NCI-H2029 treated with DMSO at 0.1 percent for 48 hours (cell line): ENCODE measurements at places on chromosomes 6 and 20.

DNA sequence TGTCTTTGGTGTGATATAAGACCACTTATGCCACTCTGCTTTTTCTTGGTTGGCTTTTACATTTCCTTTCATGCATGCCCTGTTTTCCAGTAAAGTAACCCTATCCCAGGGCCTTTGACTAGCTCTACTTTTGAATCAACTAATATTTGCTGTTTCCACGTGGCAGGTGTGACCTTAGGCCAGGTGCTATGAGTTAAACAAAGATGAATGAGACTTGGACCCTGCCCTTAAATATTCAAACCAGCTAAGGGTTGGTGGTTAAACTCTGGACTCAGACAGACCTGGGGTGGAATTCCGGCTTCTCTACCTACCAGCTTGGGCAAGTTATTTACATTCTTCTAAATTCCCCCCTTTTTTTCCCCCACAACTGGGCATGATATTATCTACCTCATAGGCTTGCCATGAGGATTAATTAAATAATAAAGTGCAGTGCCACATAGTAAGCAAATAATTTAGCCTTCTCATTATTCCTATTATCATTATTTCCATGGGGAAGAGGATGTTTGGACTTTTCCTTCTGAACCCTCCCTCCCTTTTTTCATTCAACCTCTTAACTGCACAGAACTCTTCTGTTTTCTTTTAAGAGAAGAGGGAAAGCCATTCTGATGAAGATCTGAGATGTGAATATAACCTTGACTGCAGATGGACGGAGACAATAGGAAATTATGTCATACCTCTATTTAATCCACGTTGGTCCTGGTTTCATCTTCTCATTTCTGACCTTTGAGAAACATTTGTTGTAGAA lies 143.6 kb upstream of the TNFAIP3 start:
- DNase-seq: no peak

DNA sequence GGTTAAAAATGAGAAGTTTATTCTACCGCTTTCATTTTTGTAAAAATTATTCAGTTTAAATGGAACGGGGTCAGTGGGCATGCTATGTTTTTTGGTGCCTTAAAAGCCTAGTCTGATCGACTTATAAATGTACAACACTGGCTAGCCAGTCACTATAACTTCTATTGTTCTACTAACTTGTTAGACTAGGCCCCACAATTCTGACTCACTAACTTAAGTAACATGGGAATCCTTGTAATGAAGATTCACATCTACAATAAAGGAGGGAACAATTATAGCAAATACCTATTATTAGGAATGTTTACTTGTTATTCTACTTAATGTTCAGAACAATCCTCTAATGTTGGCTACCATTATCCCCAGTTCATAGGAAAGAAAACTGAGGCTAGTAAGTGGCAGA lies 28.5 kb downstream of the REPS1 start:
- DNase-seq: no peak

GRCh38 chr6:156555116-156555515 lies 222.1 kb upstream of the ARID1B start:
- DNase-seq: no peak

- no peak for DNase-seq
Observed at GRCh38 chr6:158826819-158827501, 7.8 kb upstream of the EZR start.

DNA sequence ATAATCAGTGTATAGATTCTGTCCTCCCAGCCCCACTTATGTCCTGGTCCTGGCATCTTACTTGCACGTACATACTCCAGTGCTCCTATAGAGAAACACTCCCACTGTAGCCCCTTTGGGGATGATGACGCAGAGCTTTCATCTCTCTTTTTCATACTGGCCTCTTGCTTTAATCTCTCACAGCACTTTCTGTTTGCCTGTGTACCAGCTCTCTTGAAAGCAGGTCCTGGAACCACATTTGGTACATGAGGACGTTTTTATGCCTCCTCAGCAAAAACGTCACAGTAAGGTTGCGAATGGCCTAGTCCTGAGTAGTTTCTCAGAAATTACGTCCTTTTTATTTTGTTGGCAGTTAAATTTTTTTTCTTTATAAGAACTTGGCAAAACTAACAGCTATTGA lies 10.8 kb downstream of the L3MBTL3 start:
- no peak for DNase-seq

DNA sequence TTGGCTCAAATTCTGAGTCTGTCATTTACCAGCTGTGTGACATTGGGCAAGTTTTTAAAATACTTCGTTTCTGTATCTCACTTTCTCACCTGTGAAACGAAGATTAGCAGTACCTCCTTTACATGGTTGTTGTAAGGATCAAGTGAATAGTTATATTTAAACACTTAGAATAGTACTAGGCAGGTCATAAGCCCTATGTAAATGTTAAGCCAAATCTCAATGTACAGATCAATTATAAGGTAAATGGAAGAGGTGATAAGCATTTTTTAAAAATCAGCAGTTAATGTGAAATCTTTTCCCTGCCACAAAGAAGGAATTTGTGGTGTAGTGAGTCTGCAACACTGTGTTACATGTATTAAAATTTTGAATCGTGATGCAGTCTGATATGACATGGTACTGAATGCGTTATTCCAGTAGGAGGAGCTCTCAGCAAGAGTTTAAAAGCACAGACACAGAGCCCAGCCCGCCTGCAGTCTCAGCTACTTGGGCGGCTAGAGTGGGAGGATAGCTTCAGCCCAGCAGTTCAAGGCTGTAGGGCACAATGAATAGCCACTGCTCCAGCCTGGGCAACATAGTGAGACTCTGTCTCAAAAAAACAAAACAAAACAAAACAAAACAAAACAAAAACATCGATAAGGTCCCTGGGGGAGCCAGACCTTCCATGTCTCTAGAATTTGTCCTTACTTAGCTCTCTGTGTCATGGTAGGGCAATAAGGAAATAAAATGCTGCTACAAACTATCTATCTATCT lies 46.0 kb downstream of the GTF2H5 start:
- DNase-seq: peak; percentile 78

GRCh38 chr20:4592316-4593148 lies 129.2 kb upstream of the PRND start:
- DNase-seq: peak; percentile 36

DNA sequence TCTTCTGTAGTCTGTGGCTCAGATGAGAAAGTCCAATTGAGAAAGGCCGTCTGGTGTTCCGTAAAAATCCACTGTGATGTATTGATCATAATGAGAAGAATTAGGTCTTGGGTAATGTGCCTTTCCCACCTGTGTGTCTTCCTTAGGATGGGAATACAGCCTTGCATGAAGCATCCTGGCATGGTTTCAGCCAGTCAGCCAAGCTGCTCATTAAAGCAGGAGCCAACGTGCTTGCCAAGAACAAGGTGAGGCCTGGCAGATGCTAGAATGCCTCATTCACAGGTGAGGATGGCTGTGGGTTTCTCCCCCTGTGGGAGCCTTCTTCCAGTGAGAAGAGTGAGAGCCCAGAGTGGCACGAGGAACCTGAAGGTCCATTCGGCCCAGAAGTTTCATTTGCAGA lies 32.7 kb downstream of the LYRM2 start:
- DNase-seq: no peak

DNA sequence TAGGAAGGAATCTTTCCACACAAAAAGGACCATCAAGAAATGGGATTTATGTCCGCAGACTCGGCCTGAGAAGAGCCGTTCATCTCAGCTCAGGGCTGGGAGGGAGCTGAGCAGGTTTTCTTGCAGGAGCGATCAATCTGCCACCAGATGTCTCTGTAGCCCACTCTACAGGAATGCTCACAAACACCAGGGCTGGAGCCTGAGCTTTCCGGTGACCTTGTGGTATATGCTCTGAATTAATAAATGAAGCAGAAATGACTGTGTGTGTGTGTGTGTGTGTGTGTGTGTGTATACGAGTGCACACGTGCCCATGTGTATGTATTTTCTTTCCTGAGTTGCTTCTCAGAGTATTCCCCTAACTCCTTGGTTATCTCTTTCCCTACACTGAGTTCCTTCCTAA lies 12.0 kb downstream of the CD83 start:
- peak; percentile 37 for DNase-seq

DNA sequence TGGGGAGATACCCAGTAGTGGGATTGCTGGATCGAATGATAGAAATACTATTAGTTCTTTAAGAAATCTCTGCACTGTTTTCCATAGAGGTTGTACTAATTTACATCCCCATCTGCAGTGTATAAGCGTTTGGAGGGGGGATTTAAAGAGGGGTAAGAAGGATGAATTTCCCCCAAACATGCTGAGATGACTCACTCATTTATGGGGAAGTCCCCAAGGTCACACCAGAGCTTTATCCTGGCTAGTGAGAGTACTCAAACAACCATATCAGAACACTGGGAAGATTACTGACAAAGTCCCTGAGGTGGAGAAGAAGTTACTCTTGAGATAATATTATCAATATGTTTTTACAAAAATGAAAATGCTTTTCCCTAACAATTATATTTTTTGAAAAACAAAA lies 44.0 kb downstream of the ROS1 start:
- DNase-seq: no peak

DNA sequence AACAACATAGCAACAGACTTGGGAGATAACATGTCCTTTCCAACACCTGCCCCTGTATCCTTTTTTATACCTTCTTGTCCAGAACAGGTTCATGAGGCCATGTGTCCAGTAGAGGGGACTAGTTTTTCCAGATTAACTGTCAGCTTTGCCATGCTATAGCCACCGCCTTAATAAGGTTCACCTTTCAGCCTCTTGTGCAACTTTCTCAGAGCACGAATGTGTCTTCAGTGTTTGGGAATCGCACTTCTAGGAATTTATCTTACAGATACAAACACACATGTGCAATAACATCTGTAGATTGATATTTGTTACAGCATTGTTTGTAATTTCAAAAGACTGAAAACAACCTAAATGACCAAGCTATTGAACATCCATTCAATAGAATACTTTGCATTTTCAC lies 21.4 kb downstream of the NCR2 start:
- DNase-seq: no peak

- no peak for DNase-seq
Observed at GRCh38 chr6:13667655-13668054, 44.0 kb downstream of the RANBP9 start.

DNA sequence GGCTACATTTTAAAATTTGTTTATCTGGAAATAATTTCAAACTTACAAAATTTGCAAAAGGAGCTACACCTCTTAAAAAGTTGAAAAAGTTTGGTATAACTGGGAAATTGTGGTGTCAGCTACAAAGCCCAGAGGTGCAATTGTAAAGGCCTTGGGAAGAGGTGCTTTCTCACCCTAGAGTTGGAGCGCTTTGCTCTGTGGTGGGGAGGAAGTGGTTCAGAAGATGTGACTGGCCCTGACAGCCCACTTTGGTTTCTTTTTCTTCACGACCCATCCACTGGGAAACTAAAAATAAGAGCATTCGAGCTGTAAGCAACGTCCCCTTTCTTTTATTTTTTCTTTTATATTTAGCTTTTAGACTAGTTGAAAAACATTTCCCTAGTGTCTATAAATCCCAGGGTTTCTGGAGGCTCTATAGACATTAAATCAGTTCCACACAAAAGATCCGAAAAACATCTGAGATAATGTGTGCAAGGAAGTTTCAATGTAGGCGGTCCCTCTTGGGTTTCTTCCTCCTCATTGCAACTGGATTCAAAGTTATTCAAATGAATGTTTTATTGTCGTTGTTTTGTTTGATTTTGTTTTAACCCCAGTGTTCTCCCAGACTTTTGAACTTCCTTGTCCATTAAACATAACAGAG lies 397.8 kb downstream of the KIF16B start:
- no peak for DNase-seq

DNA sequence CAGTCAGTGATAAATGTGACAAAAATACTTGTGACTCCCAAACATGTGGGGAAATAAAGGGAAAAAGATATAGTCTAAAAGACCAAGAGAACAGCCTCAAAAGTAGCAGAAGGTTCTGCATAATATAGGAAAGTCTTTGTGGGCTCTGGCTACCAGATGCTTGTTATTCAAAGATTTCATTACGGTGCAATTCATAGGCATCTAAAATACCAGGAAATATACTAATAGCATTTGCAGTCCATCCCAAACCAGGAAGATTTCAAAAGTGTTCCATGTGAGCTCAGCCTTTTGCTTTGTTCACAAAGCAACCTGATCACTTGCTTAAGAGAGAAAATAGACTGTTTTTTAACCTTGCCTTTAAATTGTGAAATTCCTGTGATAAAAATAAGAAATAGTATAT lies 506.7 kb upstream of the MARCKS start:
- DNase-seq: no peak

DNA sequence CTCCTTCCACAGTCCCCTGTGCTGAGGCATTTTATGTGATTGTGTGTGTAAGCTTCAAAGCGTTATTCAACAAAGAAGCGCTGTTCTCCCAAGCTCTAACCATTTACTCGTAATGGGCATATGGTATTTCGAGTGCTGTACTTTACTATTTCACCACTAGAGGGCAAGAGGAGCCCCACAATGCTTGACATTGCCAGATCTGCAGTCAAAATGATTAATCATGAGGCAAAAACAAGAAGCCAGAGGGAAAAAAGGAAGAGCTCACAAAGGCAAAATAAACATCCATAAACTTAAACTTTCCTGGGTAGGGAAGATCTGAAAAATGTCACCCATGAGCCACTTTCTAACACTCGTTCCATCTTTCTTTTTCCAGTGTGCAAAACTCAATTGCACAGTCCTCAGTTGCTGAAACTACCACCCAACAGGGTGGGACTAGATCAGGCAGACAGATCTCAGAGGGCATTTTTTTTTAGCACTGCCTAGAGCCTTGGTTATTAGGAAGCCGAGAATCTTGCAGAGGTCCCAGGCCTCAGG lies 215.0 kb upstream of the PLCB4 start:
- peak; percentile 57 for DNase-seq

- no peak for DNase-seq
Observed at GRCh38 chr6:42506070-42506469, 54.3 kb upstream of the TRERF1 start.

GRCh38 chr6:25042036-25042521 lies 106.3 kb upstream of the RIPOR2 start:
- peak; percentile 45 for DNase-seq

GRCh38 chr6:4844108-4844507 lies 67.9 kb downstream of the CDYL start:
- no peak for DNase-seq

- no peak for DNase-seq
Observed at GRCh38 chr20:64077094-64077493, 2.2 kb downstream of the RGS19 start.

DNA sequence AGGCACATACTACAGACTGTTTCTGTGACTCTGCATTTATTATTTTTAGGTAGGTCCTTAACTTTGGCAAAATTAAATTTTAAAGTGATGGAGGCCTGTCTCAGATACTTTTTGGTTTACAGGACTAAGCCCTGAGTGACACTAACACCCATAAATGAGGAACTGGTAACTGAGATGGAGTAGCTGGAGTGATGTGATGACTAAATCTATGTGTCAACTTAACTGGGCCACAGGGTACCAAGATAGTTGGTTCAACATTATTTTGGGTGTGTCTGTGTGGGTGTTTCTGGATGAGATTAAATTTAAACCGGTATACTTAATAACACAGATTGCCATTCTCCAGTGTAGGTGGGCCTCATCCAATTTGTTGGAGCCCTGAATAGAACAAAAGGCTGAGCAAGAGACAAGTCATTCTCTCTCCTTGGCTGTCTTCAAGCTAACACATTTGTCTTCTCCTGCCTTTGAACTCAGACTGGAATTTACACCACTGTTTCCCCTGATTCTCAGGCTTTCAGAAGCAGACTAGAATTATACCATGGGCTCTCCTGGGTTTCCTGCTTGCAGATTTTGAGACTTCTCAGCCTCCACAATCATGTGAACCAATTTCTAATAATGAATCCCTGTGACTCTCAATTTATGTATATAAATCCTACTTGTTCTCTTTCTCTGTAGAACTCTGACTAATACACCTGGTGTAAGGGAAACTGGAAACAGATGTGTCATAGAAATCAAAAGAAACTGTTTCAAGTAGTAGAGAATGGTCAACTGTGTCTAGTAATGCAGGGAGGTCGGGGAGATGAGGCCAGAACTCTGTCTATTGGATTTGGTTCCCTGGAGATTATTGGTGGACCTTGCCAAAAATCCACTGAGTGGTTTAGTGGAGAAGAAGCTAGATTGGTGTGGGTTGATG lies 579.2 kb downstream of the EPM2A start:
- DNase-seq: no peak
